Activated T-cell treated with anti-CD3 and anti-CD28 coated beads, Interleukin-2, amount 50 U/mL, for 72 hours (primary cell): ENCODE measurements at places on chromosomes 5 and 9.
A peak's percentile ranks its signal among the peaks of the same experiment; 100 is the strongest.

DNA sequence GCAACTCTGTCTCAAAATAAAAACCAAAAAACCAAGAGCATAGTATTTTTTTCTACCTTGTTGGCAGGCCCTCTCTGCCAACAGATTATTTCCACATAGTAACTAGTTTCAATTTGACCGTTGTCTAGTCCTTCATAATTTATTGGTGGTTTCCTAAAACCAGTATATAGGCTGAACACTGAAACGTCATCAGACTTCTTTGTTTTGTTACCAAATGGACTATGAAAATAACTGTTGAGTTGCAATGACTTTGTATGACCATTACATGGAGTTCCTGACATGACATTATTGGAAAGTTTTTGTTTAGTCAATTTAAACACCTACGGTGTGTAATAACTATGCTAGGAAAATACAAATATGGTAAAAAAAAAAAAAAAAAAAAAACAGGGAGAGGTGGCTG is 1.7 kb downstream of the AGGF1 start:
- DNase-seq: no peak

DNA sequence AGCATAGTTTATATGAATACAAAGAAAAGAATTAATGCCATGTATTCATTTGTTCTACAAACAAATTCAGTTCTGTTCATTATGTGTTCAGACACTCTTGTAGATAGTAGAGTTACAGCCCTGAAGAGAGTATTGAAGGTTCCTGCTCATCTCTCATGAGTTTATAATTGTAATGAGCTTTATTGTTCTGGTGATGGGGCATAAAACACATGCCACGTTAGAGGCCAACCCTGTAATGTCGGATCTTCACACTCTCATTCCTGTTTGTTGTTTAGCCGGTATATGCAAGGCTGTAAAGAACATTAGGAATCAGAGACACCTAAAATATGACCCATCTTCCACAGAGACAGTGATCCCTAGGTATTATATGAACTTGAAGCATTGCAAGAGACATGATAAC is 214.5 kb downstream of the VPS13A start:
- no peak for DNase-seq

DNA sequence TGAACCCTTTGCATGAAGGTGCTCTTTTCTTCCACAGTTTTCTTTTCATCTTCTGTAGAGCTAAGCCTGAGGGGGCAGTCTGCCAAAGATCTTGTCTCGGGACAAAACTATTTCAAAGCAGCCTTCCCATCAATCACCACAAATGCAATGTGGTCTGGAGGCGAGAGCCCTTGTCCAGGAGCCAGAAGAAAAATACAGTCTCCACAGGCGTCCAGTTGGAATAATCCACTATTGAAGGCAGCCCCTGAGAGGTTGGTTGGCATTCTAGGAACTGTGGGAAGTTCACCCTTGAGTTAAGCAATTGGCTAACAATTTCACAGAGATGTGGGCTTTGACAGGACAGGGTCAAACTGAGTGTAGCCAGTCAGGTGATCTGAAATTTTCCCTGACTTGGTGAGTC is 72.0 kb downstream of the SEMA6A start:
- DNase-seq: no peak

DNA sequence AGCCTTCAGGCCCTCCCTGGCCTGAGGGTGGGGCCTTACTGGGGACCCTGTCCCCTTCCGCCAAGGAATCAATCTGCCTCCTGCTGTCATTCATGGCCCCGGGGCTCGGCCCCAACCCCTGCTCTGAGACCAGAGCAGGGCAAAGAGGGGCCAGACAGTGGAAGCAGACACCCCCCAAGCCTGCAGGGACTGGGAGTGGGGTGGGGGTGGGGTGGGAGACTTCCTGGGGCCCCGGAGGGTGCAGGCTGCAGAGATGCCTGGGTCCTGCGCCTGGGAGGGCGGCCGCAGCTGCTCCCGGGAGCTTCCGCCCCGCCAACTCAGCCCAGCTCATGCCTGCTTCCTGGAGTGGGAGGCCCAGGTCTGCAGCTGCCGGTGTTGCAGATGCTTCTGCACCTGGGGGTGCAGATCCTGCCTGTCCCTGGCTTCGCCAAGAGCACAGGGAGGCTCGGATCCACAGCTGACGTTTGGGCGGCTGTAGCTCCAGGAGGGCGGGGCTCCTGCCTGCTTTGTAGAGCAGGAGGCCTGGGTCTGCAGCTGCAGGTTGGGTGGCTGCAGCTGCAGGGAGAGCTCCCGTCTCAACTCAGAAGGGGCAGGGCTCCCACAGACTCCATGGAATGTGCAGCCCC is 6.2 kb downstream of the KIF4B start:
- no peak for DNase-seq

- DNase-seq: peak; percentile 3
These were observed 175.1 kb downstream of the CCDC192 start for GRCh38 chr5:127878174-127878750.

DNA sequence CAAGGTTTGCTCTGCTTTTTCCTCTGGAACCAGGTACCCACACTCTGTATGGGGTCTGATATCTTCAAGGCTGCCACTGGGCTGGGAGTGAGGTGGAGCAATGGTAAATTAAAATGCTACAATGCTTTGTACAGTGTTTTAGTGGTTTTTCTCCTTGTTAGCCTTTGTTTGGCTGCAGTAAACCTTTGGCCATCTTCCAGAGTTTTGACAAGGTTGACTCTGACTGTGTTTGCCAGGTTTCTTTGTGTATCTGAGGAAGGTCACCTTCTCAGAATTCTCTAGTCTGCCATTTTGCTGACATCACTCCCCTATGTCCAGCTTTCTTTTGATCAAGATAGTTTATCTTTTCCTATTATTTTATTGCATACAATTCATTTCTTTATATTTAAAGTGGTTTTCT is 11.2 kb downstream of the SPATA31D1 start:
- no peak for DNase-seq

DNA sequence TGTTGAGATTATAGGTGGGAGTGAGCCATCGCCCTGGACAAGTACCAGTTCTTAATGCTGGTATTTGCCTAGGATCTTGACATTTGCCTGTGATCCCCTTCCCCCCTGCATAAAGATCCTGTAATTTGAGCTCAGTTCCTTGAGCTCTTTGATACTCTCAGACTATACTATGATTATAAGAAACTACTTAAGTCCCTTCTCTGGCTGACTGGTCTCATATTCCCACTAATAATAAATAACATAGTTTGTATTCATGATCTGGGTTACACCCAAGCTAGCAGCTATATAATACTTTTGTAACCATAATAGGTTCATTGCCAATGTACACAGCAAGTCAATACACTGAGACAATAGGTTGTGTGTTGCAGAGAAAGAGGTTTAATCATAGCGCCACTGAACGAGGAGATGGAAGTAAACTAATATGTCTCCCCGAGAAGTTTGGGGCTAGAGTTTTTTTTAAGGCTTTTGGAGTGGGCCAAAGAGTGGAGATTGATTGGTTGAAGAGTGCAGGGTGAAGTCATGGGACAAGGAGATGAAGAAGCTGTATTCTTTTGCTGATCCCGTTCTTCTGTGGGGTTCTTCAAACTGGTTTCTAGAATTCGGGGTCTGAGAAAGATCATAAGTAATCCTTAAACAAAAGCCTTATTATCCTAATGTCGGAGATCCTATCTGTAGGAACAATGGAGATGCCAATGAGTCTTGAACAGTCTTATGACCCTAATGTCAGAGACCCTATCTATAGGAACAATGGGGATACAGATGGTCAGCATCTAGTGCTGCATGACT is 20.7 kb upstream of the SHOC1 start:
- DNase-seq: no peak

DNA sequence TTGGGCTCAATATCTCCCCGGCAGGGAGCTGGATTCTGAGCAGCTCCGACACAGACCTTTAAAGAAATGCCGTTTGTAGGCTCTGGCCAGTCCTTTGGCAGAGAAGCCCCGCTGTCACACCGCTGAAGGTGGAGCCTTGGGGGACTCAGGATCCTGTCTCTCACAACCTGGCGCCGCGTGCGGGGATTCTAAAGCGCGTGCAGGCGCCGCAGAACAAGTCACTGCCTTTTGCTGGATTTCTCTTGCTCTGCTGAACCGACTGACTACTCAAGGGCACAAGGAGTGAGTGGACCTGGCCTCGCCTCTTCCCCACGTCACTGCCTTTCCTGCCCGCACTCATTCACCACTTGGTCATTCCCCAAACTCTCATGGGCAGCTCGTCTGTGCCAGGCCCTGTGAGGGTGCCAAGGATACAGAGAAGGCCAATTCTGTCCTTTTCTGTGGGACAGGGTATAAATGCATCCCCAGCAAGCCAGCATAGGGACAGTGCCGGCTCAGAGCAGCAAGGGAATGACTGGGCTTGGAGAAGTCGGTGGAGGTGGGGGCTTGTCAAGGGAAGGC is 69.3 kb downstream of the CRB2 start:
- no peak for DNase-seq

DNA sequence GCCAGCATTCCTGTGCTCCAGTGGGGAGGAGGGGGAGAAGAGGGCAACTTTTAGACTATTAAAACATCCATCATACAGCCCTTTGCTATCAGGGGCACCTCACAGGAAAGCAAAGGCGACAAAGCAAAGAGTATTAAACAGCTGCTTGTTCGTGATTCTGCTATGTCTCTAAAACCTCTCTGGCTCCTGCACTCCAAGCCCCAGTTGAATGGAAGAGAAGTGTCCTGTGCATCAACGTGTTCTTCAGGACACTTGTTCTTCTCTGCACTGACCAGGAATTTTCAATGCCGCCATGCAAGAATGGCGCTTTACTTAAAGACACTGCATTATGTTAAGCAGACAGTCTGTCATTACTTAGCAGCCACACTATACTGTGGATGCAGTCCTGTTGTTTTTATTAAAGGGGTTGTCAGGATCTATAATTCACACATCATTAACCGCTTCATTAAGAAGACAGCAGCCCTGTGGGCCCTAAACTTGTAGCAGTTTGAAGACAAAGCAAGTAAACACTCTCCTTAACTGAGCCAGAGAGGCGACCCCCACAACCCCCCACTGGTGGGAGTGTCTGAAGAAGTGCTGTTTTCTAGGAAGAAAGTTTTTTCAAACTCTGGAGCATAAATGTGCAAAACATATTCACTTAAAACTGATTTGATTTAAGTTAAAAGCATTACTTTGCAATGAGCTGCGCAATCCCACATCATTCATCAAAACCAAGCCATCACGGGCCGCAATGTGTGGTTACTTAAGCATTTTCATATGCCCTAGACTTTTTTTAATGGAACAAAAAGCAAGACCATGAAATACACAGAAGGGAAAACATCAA is 164.5 kb downstream of the ZNF608 start:
- no peak for DNase-seq

DNA sequence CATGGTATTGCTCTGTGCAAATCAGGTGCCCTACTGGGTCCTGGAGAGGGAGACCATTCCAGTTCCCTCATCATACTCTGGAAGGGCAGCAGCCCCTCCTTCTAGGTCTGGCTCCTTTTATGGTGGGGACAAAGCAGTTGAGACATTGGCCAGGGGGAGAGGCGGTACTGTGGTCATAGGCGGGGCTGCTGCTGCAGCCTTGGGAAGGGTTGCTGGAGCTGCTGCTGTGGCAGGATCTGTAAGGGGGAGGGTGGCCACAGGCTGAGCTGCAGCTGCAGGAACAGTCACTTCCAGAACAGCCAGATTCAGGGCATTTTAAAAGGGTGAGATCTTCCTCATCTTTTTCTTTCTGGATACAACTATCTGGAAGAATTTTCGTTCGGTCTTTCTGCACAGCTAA is 233.0 kb upstream of the SGCD start:
- no peak for DNase-seq

DNA sequence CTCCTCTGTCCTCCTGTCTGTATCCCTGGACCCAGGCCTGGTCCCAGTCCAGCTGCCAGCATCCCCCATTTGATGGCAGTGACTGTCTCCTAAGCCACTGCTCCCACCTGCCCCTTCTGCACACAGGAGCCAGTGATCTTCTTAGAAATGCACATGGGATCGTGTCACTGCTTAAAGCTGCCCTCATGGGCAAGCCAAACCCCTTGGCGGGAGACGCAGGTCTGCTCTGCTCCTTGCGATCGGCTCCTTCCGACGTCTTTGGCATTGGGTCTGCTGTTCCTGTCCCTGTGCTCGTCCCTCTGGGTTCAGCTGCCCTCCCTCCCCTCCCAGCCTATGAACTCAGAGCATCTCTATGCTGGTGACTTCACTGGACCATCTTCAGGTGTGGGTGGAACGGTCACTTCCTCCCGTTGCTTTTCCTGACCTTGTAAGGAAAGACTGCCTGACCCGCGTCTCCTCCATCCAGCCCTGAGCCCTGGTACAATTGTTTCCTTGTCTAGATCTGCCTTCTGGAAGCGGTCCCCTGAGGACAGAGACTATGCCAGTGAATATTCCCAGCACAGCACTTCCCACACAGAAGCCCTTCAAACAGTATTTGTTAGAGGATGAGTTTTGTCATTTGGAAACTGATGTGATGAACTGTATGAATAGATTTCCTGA is 116.5 kb downstream of the ZNF354C start:
- DNase-seq: no peak

DNA sequence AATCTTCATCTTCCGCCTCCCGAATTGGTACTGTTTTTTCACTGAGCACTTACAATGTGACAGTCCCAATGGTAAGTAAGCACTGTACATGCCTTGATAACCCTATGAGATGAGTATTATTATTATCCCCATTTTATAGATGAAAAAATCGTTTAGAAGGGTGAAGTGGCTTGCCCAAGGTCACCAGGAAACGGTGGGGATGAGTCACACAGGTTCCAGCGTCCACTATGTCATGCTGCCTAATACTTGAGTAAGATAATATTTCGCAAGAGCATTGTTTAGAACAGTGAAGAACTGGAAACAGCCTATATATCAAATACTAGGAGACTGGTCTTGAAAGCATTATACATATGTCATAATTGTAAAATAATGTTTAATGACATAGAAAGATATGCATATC is 12.9 kb downstream of the HAND1 start:
- no peak for DNase-seq

DNA sequence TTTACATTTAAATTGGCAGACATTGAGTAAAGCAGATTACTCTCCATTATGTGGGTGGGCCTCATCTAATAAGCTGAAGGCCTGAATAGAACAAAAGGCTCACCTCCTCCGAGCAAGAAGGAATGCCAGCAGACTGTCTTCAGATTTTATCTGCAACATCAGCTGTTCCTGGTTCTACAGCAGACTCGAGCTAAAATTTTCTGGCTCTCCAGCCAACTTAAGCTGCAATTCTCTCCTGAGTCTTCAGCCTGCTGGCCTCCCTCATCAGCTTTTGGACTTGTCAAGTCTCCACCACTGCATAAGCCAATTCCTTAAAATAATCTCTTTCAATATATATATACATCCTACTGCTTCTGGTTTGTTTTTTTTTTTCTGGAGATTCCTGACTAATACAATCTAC is 12.5 kb downstream of the TRPM3 start:
- DNase-seq: no peak

GRCh38 chr5:19902316-19902934 is 85.6 kb downstream of the CDH18 start:
- no peak for DNase-seq

DNA sequence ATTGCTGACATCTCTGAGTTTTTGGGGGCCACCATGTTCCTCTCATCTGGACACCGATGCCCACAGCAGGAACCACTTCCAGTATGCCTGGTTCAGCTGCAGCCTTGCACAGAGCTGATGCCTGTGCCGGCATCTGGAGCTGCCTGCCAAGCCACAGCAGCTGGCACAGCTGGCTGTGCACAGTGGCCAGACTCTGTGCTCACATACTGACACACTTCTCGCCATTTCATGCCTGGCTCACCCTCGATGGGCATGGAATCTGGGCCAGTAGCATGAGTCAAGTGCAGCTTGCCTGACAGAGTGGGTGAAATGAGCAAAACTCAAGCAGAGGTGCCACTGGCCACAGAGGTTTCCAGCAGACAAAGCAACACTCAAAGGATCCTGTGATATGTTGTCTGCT is 863.4 kb downstream of the DNAH5 start:
- no peak for DNase-seq
